Thyroid gland (tissue), 4 donors: ENCODE measurements at places on chromosomes 11 and 22. TPM values are rescaled to one million over a fixed set of nuclear protein-coding genes. Genes with fewer than 3 reads are reported as not detected.

DNA sequence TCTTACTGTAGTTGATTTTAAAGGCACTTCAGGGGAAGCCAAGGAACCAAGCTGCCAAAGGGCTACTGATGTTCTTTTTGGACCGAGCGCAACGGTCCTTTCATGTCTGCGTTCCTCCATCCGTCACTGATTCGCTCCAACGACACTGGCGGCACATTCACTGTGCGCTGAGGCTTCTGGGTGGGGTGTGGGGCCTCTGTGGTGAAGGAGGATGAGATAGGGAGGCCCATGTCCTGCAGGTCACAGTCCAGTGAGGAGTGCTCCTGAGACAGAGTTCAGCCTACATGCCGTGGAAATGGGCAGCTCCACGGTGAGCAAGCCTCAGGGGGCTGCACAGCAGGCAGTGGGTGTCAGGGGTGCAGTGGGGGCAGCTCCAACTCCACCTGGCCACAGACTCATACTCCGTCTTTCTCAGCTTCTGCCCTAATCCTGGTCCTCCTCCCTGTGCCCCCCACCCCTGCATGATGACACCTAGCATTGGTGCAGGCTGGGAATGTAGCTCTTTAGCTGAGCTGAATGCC is 87.8 kb upstream of the SHANK2 start:
- no peak overlapping the region for H3K4me3 ChIP-seq
- H3K27ac ChIP-seq: no peak overlapping the region
- H3K4me1 ChIP-seq: peaks cover 5% of the 10 kb centered on the region
- no peaks in the 10 kb centered on the region for H3K27me3 ChIP-seq

Gene H19
- 17.3 TPM for total RNA-seq

DNA sequence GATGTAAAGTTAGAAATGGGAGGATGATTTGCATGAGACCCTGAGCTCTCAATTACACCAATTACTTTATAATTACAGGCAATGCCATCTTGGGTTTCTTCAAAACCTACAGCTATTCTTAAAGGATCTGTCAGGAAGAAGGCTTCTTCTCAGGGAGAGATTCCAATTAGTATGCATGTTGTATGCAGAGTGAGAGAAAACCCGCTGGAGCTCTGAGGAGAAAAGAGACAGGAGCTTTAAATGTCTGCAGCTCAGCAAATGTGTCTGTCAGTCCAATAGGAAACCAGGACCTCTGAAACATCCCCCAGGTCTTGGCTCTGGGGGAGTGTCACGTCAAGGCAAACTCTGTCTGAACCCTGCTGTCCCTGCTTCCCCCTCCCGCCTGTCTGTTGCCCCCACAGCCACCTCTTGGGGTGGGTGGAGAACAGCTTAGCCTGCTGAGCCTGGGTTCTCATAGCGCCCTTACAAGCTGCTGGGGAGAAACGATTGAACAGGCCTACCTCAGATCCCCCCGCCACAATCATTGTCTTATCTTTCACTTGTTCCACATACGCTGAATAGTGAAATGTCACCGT is 140.2 kb downstream of the SPATA19 start:
- H3K27ac ChIP-seq: no peak overlapping the region
- no peaks in the 10 kb centered on the region for H3K27me3 ChIP-seq
- H3K4me3 ChIP-seq: no peak overlapping the region
- H3K4me1 ChIP-seq: no peaks in the 10 kb centered on the region
- no peaks in the 10 kb centered on the region for H3K36me3 ChIP-seq

DNA sequence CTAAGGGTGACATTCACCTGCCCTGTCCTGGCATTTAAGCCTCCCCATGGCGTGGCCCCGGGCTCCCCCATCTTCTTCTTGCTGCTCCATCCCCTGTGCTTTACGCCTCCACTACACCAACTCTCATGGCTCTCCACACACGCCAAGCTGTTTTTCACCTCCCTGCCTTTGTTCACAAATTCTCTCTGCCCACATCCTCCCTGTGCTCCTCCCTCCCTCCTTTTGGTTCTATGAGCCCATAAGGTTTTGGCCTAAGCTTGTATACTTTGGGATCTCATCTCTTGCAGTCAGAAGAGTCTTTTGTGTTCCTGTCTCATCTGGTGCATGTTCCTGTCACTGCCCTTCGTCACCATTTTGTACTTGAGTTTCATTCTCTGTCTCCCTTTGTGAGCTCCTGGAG is 4.6 kb upstream of the DNAL4 start:
- H3K27me3 ChIP-seq: no peaks in the 10 kb centered on the region
- no peak for DNase-seq
- no peaks in the 10 kb centered on the region for H3K4me1 ChIP-seq
- no peak overlapping the region for H3K4me3 ChIP-seq

DNA sequence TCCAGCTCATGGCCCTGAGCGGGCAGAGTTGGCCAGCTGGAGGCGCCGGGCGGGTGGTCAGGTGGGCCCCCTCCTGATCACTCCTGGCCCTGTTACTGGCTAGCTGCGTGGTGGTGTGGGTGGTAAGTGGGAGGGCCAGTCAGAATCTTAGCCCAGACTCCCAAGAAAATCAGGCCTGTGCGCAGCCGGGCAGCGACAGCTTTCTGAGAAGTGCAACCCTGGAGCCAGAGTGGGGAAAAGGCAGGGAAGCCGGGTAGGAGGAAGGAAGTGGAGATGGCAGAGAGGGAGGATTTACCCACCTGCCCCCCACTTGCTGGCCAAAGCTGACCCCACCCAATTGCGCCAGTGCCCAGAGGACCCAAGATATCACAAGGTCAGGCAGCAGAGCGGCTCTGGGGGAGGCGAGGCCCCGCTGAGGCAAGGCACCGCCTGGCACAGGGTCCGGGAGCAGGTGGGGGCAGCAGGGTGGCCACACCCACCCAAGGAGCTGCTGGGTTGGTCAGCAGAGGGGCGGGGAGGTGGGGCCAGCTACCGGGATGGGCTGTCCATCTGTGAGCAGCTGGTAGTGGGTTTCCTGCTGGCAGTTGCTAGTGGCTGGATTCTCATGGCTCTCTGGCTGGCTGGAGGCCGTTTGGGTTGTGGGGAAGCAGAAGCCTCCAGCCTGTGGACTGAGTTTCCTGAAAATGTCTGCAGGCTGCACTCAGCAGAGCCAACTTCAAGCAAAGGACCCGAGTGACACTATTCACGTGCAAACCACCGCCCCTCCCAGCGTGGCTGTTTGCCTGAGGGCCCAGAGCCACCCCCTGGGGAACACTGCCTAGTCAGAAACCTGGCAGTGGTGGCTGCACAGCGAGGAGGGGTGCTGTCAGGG is 196.4 kb downstream of the IGLL1 start:
- no peaks in the 10 kb centered on the region for H3K27me3 ChIP-seq
- DNase-seq: peak; percentile 40
- H3K27ac ChIP-seq: no peak overlapping the region

GRCh38 chr11:73384125-73384441 is 7.9 kb downstream of the RELT start:
- H3K27ac ChIP-seq: no peak overlapping the region
- H3K4me3 ChIP-seq: no peak overlapping the region
- DNase-seq: no peak
- H3K4me1 ChIP-seq: peaks cover 34% of the 10 kb centered on the region

GRCh38 chr11:28242596-28242995 is 134.4 kb downstream of the METTL15 start:
- no peaks in the 10 kb centered on the region for H3K27me3 ChIP-seq
- no peak overlapping the region for H3K27ac ChIP-seq
- no peaks in the 10 kb centered on the region for H3K36me3 ChIP-seq
- H3K4me1 ChIP-seq: no peaks in the 10 kb centered on the region
- no peak overlapping the region for H3K4me3 ChIP-seq

DNA sequence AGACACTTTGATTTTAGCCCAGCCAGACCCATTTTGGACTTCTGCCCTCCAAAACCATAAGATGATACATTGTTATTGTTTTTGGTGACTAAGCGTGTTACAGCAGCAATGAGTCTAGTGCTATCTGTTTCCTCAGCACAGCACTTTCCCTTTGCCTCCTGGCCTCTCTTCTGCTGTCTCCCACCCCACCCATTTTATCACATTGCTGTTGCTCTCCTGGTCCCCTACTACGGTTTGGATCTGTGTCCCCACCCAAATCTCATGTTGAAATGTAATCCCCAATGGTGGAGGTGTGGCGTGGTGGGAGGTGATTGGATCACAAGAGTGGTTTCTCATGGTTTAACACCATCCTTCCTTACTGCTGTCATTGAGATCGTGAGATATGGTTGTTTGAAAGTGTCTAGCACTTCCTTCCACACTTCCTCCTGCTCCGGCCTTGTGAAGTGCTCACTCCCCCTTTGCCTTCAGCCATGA is 59.8 kb upstream of the CD82 start:
- no peak overlapping the region for H3K4me3 ChIP-seq
- H3K27ac ChIP-seq: no peak overlapping the region
- H3K4me1 ChIP-seq: peaks cover 4% of the 10 kb centered on the region
- no peak for DNase-seq
- H3K36me3 ChIP-seq: no peaks in the 10 kb centered on the region

Gene MLC1
- not detected for total RNA-seq

Gene BIK
- 12.1 TPM for total RNA-seq

DNA sequence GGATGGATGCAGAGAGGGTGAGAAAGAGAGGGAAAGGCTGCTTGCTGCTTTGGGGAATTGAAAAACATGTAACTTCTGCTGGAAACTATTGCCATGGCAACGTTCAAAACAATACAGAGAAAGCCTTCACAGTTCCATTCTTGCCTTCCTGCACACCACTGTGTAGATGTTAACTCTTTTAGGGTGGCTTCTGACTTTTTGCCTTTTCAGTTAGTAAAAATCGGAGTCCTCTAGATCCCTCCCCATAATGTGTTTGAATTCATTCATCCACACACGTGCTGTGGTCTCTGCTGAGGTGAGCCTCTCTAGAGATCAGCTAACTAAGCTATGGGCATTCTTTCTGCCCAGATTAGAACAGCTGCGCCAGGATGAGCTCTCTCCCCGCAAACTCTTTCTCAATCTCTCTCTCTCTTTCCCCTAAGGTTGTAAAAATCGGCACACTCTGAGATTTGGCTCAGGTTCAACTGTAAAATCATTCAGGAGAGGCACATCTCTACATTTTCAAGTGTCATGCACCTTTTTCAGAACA is 1178.3 kb downstream of the LRRC4C start:
- H3K4me1 ChIP-seq: no peaks in the 10 kb centered on the region
- no peak overlapping the region for H3K27ac ChIP-seq

DNA sequence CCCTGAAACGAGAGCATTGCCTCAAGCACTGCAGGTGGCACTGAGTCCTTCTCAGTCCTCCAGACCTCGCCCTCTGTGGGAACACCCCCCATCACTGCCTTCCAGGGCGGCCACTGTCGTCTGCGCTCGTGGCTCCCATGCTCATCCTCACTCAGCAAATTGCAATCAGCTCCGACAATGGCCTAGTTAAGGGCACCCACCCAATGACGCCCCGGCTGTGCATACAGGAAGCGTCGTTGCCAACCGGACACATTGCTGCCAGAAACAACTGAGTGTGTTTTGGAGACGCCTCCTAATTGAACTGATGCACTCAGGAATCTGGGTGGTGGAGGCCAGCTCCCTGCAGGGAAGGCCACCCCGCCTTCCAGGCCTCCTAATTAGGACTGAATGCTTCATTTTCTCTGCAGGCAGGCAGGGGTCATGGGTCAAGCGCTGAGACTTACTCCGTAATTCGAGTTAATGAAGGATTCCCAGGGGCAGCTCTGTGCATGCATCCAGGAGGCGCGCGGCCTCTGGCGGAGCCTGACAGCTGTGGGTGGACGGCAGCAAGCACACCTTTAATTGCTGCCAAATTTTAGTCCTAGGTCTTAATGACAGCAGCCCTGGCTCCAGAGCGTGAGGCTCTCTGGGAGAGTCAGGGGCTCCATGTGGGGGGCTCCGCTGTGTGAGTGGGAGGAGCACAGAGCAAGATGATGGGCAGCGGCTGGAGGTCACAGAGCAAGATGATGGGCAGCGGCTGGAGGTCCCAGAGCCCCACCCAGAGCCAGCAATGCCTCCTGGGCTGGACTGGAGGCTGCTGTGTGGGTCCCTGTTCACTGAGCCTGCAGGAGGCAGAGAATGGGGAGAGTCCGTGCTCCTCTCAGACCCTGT is 199.0 kb downstream of the BRD1 start:
- H3K27me3 ChIP-seq: no peaks in the 10 kb centered on the region
- no peaks in the 10 kb centered on the region for H3K4me1 ChIP-seq
- no peaks in the 10 kb centered on the region for H3K36me3 ChIP-seq
- DNase-seq: no peak
- no peak overlapping the region for H3K27ac ChIP-seq

- DNase-seq: peak; percentile 77
- H3K27me3 ChIP-seq: no peaks in the 10 kb centered on the region
- H3K4me3 ChIP-seq: no peak overlapping the region
- H3K36me3 ChIP-seq: no peaks in the 10 kb centered on the region
These were observed 181.4 kb downstream of the DBX1 start for GRCh38 chr11:19978668-19979518.

- peak; percentile 30 for DNase-seq
- no peaks in the 10 kb centered on the region for H3K27me3 ChIP-seq
- H3K4me1 ChIP-seq: peaks cover 30% of the 10 kb centered on the region
- no peak overlapping the region for H3K4me3 ChIP-seq
- no peak overlapping the region for H3K27ac ChIP-seq
These were observed 9.5 kb downstream of the C1QTNF6 start for GRCh38 chr22:37178350-37179125.

DNA sequence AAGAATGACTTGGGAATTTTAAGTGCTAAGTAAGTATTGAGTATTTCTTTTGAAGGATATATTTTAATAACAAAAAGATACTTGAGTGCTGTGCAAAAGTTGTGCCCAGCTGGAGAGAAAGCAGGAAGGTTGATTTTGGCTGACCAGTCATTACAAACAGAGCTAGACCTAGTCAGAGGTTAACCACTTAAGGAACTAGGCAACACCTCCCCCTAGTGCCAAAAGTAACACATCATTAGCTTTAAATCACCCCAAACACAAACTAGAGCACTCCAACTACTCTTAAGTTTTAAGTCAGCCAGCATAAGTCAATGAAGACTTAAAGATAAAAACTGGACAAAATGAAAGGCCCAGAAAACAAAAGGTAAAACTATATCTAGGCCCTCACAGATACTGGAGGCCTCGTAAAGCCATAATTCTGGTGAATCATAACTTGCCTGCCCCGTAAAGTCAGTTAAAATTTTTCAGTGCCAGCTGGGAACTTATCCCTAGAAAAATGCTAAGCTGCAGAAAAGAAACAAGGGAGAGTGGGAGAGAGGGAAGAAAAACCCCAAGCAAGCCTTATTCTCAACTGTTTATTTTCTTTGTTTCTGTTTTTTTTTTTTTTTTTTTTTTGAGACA is 4.6 kb downstream of the TMEM9B start:
- no peaks in the 10 kb centered on the region for H3K36me3 ChIP-seq
- H3K27ac ChIP-seq: peak overlapping the region; percentile 81
- no peaks in the 10 kb centered on the region for H3K27me3 ChIP-seq
- DNase-seq: peak; percentile 54
- H3K4me1 ChIP-seq: peaks cover 27% of the 10 kb centered on the region
- H3K4me3 ChIP-seq: no peak overlapping the region
